ENCODE measurements at places on chromosomes 3 and 15.
A peak's percentile ranks its signal among the peaks of the same experiment; 100 is the strongest.

DNA sequence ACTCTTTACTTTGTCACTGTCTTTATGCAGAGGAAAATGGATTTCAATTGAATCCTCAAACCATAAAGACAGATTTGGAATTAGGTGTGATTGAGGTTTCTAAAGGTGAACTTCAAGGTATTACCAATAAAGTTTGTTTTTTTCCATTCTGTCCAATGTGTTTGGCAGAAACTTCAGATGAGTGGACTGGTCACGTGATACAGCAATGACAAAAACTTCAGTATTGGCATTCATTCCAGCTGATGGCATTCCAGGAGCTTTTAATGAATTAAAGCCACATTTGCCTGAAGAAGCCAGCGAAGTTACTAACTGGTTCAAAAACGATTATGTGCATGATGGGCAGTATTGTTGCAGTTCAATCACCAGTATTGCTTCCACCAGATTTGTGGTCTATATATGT, 4.5 kb upstream of the MASP1 start:
- DNase-seq: no peak

DNA sequence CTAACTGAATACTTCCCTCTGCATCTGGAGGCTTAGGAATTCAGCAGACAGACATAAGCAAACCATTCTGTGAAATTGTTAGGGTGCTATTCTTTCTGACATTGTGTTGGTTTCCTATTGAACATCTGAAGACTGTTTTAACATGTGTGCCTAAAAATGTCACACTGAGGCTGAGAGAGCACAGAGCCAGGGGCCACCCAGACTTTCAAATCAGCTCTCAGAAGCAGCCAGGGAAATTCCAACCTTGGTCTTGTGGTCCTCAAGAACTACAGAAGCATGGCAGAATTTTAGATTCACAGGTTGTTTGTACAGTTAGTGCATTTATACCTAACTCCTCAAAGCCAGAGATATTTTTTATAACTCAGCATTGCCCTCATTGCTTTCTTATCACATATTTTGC, 929.2 kb upstream of the CFAP20DC start:
- peak; percentile 9 for DNase-seq

DNA sequence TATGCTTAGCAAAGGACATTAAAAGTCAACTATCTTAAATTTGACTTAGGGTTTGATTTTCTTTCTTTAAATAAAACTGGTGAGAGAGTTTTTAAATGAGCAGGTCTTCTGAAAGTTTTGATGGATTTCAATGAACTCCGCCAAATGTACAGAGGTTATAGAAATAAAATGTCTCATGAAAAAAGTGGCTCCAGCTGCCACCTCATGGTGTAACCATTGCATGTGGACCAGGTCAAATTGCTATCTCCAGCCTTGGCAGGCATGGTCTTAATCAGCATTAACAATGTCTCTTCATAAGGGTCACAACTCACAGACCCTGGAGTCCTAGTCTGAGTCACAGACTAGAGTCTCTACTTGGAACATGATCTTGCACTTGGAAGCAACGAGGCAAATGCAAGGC, 182.3 kb downstream of the ADAMTS17 start:
- no peak for DNase-seq

- no peak for DNase-seq
Observed at GRCh38 chr3:69888040-69888942, 111.2 kb upstream of the SAMMSON start.

DNA sequence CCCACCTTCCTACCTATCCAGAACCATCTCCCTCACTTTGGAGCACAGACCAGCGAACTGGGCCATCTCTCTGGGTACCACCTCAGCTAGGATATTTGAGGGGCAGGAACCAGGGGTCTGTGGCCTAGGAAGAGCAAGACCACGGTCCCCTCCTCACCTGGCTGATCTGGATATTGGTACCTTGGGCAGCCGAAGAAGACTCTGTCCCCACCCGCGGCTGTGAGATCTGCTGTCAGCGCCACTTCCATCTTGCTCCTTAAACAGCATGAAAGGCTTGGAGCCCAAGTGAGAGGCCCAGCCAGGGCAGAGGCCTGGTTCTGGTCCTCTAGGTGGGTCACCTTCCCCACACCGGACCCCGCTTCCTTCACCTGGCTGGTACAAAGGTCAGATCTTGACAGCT, 26.6 kb downstream of the SEC61A1 start:
- no peak for DNase-seq

DNA sequence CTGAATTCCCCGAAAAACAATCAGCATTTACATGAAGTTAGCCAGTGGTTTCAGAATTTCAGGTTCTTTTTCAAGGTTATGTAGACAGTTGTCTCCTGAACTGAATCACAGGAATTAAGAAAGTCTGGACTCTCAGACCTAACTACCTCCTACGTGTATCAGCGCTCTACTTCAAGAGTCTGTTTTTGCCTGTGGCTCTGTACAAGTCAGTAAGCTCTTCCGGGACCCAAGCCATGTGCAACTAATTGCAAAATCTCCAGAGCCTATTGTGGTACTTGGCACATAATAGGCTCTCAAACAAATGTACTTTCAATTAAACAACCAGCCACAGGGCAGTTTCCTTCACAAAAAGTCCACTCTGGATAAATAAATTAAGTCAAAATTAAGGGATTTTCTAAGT, 414.2 kb downstream of the PDCD6IP start:
- no peak for DNase-seq

GRCh38 chr15:77516786-77517185, 96.1 kb downstream of the HMG20A start:
- DNase-seq: no peak
